ENCODE measurements at places on chromosomes 12 and 14. TPM values are rescaled to one million over a fixed set of nuclear protein-coding genes. Genes with fewer than 3 reads are reported as not detected.

CLEC4C gene
- not detected for total RNA-seq

NTF3 gene
- total RNA-seq: not detected

TMEM52B gene
- total RNA-seq: not detected

GALNT8 gene
- 1.3 TPM for total RNA-seq

GRCh38 chr14:90204516-90204915 is 51.8 kb upstream of the PSMC1 start:
- peaks cover 1% of the 10 kb centered on the region for H3K27me3 ChIP-seq
- DNase-seq: no peak
- no peak overlapping the region for H3K4me3 ChIP-seq
- no peaks in the 10 kb centered on the region for H3K4me1 ChIP-seq
- H3K27ac ChIP-seq: no peak overlapping the region

GRCh38 chr14:104895786-104896661 is 28.7 kb upstream of the PLD4 start:
- H3K4me1 ChIP-seq: peaks cover 5% of the 10 kb centered on the region
- no peak for DNase-seq
- H3K4me3 ChIP-seq: no peak overlapping the region
- H3K27me3 ChIP-seq: peaks cover 1% of the 10 kb centered on the region
- H3K36me3 ChIP-seq: no peaks in the 10 kb centered on the region

DNA sequence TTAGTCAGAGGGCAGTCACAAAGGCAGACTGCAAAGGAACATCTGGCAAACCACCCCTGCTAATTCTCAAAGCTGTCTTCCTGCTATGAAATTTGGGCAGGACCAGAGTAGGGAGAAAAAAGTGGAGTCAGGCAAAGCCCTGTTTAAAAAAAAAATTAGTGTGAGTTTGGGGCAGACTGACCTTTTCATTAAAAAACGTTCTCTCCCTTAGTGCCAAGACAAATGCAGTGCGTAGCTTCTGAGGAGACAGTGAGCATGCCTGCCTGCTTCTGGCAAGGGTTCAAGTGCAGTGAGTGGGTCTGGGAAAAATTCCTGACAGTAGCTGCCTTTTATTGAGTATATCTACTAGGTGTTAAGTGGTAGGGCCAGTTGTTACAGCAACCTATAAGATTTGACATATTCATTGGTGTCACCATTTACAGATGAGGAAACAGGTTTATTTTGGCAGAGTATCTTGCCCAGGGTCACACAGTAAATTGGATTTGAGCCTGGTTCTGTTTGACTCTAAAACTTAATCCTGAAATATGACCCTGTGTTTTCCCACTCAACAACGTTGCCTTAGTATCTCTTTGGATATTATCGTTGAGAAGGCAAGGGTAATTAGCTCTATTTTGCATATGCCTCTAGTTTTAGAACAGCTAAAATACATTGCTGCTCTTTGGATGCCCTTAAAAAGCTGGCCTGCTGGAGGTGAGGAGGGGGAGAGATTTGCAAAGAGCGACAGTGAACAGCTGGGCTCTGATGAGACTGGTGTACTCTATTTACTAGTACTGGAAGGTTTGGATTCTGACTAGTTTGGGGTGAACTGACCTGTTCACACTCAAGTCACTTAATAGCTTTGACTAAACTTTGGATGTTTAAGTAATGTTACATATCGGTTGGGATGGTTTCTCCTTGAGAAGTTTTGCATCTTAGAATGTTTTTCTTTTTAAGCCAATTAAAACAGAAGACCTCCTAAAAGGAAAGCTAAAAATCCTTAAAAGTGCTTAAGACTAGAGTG is 72.8 kb downstream of the PAPOLA start:
- no peaks in the 10 kb centered on the region for H3K4me1 ChIP-seq
- H3K27ac ChIP-seq: no peak overlapping the region
- no peak for DNase-seq
- H3K27me3 ChIP-seq: no peaks in the 10 kb centered on the region
- H3K4me3 ChIP-seq: no peak overlapping the region

DNA sequence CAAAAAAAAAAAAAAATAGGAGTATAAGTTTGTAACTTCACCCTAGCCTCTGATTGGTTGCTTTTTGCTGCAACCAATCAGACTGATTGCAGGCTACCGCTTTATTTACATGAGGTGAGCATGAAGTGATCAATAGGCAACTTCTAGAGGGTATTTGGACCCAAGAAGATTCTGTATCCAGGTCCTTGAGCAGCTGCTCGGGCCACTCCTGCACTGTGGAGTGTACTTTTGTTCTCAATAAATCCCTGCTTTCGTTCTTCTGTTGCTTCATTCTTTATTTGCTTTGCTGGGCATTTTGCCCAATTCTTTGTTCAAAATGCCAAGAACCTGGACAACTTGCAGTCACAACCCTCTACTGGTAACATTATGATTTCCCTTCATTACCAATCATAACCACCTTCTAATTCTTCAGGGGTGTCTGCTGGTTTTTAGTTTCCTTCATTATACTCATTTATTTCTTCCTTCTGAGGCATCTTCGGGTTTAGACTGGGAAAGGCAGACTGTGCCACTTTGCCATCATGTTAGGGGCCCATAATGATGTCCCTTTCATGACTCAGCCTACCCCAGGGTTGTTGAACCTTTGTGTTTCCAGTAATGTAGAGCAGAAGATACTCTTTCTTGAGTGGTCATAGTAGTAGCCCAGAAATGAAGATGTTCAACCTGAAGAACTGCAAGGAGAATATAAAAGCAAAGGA is 43.4 kb upstream of the LIMA1 start:
- no peaks in the 10 kb centered on the region for H3K4me1 ChIP-seq
- no peak for DNase-seq
- no peaks in the 10 kb centered on the region for H3K36me3 ChIP-seq
- no peak overlapping the region for H3K27ac ChIP-seq

- H3K4me1 ChIP-seq: no peaks in the 10 kb centered on the region
- no peak overlapping the region for H3K4me3 ChIP-seq
- no peak overlapping the region for H3K27ac ChIP-seq
- peaks cover 8% of the 10 kb centered on the region for H3K27me3 ChIP-seq
These were observed 20.6 kb downstream of the PTHLH start for GRCh38 chr12:27951898-27952297.

ZCRB1 gene
- total RNA-seq: 80.1 TPM

RAD51AP1 gene
- 44.6 TPM for total RNA-seq

AVPR1A gene
- not detected for total RNA-seq

GRCh38 chr12:17928708-17929366 is 161.2 kb downstream of the RERGL start:
- H3K36me3 ChIP-seq: no peaks in the 10 kb centered on the region
- no peak overlapping the region for H3K27ac ChIP-seq
- H3K27me3 ChIP-seq: no peaks in the 10 kb centered on the region
- no peak for DNase-seq

PRICKLE1 gene
- not detected for total RNA-seq

DNA sequence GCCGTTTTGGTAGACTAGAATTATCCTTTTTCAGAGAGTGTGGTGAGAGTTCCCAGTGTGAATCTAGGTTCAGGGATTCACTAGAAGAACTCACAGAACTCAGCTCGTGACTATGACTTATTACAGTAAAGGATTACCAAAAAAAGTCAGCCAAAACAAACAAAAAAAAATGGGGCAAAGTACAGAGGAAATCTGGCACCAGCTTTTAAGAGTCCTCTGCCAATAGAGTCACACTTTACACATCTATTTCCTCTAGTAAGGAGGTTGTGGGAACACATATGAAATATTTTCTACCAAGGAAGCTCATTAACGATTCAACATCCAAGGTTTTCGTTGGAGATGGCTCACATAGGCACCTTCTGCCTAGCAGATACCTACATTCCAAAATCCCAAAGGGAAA is 28.2 kb downstream of the TSPAN19 start:
- no peak overlapping the region for H3K27ac ChIP-seq
- no peaks in the 10 kb centered on the region for H3K27me3 ChIP-seq
- no peaks in the 10 kb centered on the region for H3K4me1 ChIP-seq
- DNase-seq: no peak

- H3K27ac ChIP-seq: no peak overlapping the region
- no peaks in the 10 kb centered on the region for H3K27me3 ChIP-seq
- peaks cover 11% of the 10 kb centered on the region for H3K36me3 ChIP-seq
- DNase-seq: no peak
These were observed 26.8 kb downstream of the AMN1 start for GRCh38 chr12:31702047-31702446.

DNA sequence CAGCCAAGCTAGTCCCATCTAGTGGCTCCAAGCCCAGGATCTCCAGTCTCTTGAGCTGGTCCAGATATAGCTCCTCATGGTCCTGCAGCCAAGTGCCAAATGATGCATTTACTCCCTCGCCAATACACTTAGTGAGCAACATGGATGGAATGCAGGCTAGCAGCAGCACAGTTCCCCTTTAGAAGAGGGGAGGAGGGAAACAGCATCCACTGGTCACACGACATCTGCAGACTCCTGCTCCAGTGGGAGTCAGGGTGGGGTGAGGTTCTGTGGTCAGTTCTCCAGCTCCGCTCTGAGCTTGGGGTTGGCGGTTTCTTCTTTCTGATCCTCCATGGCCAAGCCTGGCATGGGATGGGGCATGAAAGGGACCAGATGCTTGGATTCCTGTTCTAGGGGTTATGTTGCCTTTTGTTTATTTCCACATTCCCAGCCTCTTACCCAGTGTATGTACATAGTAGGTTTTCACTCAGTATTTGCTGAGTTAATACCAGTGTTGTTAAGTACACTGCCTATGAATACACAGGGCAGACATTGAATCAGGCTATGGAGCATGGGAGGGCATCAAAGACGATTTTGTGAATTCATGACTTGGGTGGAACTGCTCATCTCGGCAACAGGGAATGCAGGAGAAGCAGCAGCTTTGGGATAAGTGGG is 57.3 kb downstream of the GALNT16 start:
- H3K27me3 ChIP-seq: no peaks in the 10 kb centered on the region
- H3K4me3 ChIP-seq: no peak overlapping the region
- no peak overlapping the region for H3K27ac ChIP-seq
- peak; percentile 1 for DNase-seq

ZFYVE21 gene
- 14.9 TPM for total RNA-seq

DNA sequence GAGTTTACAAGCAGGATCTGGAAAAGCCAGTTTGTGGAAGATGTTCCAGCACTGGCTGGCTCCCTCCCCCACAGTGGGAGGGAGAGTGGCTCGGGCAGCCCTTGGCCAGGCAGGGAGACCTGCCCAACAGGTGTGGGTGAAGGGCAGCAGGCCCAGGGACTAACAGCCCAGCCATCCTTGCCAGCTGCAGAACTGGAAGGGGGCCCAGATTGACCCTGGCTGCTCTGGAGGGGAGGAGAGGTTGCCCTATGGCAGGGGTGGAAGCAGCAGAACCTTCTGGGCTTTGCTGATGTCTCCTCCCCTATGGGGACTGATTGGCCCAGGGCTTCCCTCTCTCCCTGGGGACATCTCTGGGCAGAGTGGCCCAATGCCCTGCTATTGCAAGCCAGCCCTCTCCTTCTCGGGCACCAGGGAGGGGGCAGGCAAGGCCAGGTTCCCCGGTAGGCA is 20.5 kb downstream of the IRF2BPL start:
- H3K27ac ChIP-seq: no peak overlapping the region
- no peaks in the 10 kb centered on the region for H3K36me3 ChIP-seq
- no peak overlapping the region for H3K4me3 ChIP-seq
- peaks cover 17% of the 10 kb centered on the region for H3K4me1 ChIP-seq
- no peak for DNase-seq

- H3K4me3 ChIP-seq: no peak overlapping the region
- peaks cover 3% of the 10 kb centered on the region for H3K27me3 ChIP-seq
- no peak overlapping the region for H3K27ac ChIP-seq
- H3K36me3 ChIP-seq: no peaks in the 10 kb centered on the region
- H3K4me1 ChIP-seq: no peaks in the 10 kb centered on the region
These were observed 10.2 kb upstream of the CCER1 start for GRCh38 chr12:90965204-90965603.

OVCH1 gene
- not detected for total RNA-seq

RESF1 gene
- total RNA-seq: 62.4 TPM

- H3K27ac ChIP-seq: no peak overlapping the region
- no peak for DNase-seq
- no peak overlapping the region for H3K4me3 ChIP-seq
- H3K4me1 ChIP-seq: peaks cover 21% of the 10 kb centered on the region
- H3K36me3 ChIP-seq: no peaks in the 10 kb centered on the region
These were observed 1.6 kb downstream of the PAPLN start for GRCh38 chr14:73238941-73239340.

- H3K27ac ChIP-seq: no peak overlapping the region
- H3K4me1 ChIP-seq: no peaks in the 10 kb centered on the region
- H3K27me3 ChIP-seq: no peaks in the 10 kb centered on the region
- DNase-seq: no peak
- H3K36me3 ChIP-seq: no peaks in the 10 kb centered on the region
These were observed 470.8 kb upstream of the LMO3 start for GRCh38 chr12:17076811-17077210.

DNA sequence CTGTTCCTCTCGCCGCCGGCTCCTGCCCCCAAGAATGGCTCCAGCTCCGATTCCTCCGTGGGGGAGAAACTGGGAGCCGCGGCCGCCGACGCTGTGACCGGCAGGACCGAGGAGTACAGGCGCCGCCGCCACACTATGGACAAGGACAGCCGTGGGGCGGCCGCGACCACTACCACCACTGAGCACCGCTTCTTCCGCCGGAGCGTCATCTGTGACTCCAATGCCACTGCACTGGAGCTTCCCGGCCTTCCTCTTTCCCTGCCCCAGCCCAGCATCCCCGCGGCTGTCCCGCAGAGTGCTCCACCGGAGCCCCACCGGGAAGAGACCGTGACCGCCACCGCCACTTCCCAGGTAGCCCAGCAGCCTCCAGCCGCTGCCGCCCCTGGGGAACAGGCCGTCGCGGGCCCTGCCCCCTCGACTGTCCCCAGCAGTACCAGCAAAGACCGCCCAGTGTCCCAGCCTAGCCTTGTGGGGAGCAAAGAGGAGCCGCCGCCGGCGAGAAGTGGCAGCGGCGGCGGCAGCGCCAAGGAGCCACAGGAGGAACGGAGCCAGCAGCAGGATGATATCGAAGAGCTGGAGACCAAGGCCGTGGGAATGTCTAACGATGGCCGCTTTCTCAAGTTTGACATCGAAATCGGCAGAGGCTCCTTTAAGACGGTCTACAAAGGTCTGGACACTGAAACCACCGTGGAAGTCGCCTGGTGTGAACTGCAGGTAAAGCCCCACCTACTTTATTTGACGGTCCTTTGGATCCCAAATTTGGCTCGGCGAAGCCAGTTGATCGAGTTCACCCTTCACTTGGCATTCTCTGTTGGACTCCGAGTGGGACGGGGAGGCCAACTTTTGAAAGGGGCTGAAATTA is 1.5 kb downstream of the WNK1 start:
- DNase-seq: peak; percentile 72
- peaks cover 33% of the 10 kb centered on the region for H3K36me3 ChIP-seq
- no peaks in the 10 kb centered on the region for H3K27me3 ChIP-seq
- H3K4me1 ChIP-seq: peaks cover 24% of the 10 kb centered on the region
- H3K27ac ChIP-seq: peak overlapping the region; percentile 91

OTOGL gene
- not detected for total RNA-seq
